ENCODE measurements at places on chromosomes 7 and 10. TPM values are rescaled to one million over a fixed set of nuclear protein-coding genes. Genes with fewer than 3 reads are reported as not detected.

HSPA12A gene
- polyA plus RNA-seq = 9.5 TPM

STRIP2 gene
- polyA plus RNA-seq = 5.1 TPM

CCSER2 gene
- polyA plus RNA-seq = 38.4 TPM

- no peak for DNase-seq
Measured at GRCh38 chr7:75961218-75961617, 33.2 kb downstream of the TMEM120A start.

DNA sequence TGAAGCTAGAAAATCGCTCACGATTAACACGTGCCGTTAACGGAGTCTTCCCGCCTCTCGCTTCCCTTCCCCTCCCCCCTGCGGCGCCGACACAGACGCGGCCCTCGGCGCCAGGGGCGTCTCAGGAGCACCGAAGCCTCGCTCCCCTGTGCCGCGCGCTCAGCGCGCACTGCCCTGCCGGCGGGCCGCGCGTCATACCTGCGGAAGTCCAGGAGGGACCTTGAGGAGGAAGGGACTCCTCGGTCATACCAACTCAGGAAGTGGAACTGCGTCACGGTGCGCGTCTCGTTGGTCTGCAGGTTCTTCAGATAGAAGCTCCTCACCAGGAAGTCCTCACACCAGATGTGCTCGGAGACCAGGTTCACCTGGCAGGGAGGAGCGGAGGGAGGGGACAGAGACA, 239.6 kb downstream of the DNAJB6 start:
- peak; percentile 19 for DNase-seq

GRCh38 chr10:69180525-69181204, 631 bp downstream of the SUPV3L1 start:
- DNase-seq = peak; percentile 7

DNA sequence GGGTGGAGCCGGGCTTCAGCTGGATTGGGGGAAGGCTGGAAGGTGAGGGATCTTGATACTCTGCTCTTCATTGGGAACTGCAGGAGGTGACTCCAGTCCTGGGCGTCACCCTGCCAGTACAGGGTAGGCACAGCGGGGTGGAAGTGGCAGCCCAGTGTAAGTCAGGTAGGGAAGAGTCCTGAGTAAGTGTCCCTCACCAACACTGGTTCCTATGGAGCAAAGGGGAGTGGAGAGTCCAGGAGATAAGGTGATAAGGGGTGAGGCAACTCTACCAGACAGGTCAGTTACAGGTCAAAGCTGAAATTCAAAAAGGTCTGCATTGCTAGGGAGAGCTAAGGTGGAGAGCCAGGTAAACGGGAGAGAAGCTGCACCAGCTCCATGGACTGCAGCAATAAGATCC, 145.6 kb upstream of the NFE2L3 start:
- DNase-seq = no peak

- DNase-seq = no peak
Measured at GRCh38 chr7:149868623-149869290, 5.0 kb upstream of the ATP6V0E2 start.

GRCh38 chr10:129534826-129535225, 67.8 kb downstream of the MGMT start:
- no peak for DNase-seq

DNA sequence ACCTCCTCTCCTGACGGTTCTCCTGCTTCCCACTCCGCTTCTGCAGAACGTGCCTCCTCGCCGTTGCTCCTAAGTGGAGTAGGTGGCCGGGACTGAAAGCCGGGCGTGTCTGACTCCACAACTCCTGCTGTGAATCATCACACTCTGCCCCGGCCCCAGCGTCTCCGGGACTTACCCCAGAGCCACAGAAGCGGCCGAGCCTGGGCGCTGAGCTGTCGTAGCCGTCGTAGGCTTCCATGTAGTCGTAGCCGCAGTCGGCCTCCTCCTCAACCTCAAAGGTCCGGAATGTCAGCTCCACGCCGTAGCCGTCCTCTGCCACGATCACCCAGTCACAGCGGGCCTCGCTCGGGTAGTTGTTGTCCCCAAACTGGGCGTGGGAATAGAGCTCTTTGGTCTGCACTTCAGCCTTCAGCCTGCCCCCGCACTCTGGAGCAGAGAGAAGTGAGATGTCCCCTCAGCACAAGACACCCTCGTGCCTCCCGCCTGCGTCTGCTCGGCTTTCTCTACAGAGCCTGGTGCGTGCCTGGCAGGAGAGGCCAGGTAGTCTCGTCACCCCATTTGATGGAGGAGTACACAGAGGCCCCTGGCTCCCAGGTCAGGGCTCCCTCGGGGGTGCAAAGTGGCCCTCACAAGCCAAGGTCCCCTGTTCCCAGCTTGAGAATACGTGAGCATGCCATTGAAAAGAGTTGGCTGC, 11.2 kb upstream of the OPALIN start:
- no peak for DNase-seq

- DNase-seq = no peak
Measured at GRCh38 chr10:79361726-79362397, 14.6 kb downstream of the PPIF start.

Data from muscle of leg (tissue), 16 donors.